Stimulated activated CD4-positive, alpha-beta T cell treated with anti-CD3 and anti-CD28 coated beads, Interleukin-15, amount 100 ng/mL, for 48 hours (primary cell): ENCODE measurements at places on chromosomes 6 and 20.

- no peak for DNase-seq
These were observed 54.6 kb downstream of the RIN2 start for GRCh38 chr20:19812696-19813095.

DNA sequence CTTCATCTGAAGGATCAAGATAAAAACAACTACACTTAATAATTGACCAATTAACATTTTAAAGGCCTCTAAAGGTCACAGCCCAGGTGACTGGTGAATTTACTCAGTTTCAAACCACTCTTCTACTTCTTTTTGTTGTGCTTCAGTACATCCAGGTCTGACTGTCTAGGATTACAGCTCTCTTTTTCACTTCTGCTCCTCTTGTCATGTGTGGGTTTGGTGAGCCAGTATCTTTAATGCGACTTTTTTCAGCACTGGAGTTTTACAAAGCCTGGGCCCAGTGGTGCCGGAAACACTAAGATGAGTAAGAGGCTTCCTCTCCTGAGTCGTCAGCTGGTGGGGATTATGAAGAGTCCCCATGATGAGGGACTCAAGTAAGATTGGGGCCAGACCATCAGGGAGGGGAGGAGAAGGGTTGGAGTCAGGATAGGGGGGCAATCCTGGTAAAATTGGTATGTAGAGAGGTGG lies 27.0 kb downstream of the HECA start:
- peak; percentile 64 for DNase-seq

DNA sequence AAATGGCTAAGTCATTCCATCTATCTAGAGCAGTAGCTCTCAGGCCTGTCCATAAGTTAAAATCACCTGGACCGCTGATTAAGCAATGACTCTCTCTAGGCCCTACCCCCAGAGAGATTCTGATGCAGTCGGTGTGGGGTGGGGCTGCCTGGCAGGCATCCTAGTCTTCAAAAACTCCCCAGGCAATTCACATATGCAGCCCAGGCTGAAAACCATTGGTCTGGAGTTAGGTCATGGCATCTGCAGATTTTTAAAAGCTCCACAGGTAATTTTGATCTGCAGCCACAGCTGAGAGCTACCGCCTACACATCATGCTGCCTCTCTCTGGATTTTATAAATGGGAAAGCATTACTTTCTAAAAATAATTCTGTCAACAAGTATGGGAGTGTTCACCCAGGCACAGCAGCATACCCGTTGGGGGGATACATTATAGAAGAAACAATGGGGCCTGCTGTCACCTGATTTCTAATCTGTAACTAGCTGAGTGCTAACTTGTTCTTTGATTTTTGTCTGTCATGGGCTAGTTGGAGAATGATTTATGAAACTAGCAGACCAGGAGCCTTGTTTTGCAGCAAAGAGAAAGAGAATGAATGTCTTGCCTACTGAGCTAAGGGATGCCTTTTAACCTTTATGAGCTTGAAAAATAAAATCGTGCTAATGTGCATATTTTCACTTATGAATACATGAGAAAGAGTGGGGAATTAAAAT lies 44.1 kb upstream of the ATXN1 start:
- no peak for DNase-seq

GRCh38 chr20:57678340-57678739 lies 31.5 kb downstream of the PMEPA1 start:
- no peak for DNase-seq

DNA sequence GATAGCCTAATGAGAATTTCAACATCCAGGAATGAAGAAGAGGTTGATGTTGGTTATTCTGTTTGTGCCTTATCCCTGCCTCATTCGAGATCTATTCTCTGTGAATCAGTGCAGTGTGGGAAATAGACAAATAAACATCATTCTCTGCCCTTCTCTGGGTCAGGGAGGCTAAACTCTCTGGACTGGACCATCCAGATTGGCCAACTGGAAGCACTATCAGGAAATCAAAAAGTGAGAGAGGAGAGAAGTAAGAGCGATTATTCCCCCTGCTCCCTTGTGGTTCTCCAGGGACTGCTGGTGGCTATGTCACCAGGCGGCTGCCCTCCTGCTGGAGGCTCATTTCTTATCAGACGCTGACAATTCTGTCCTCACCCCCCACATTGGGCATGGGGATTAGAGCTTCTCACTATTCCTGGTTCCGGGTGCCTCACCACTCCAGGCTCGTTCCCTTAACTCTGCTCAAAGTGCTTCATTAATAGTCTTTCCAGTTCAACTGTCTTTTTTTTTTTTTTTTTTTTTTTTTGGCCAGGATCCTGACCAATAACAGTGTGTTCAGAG lies 201.7 kb upstream of the RREB1 start:
- DNase-seq = no peak
